ENCODE measurements at places on chromosomes 5 and 9.

DNA sequence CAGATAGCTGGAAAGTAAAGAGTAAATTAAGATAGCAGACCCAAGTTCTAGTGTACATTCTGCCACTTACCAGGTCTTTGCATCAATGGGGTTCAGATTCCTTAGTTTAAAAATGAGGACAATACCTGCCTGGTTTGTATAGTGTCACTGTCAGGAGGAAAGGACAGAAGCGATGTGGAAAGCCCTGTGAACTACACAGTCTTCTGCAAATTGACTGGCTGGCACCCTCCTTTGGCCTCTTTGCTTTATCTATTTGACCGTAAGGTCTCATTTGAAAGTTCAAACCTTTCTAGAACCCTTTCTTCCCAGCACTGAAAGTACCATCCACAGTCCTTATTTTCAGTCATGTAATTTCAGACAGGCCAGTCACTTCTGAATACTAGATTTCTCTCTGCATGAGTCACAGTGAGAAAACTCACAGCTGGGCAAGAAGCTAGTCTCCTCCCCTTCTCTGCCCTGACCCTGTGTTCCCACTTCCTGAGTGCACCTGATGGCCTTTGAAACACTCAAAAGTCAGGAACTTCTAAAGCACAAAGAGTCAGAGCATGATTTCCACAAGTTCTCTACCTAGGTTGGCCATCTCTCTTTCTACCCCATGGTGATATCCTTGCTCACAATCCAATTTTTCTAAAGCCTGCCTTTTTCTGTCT is 91.3 kb upstream of the RASEF start:
- DNase-seq = peak; percentile 6

DNA sequence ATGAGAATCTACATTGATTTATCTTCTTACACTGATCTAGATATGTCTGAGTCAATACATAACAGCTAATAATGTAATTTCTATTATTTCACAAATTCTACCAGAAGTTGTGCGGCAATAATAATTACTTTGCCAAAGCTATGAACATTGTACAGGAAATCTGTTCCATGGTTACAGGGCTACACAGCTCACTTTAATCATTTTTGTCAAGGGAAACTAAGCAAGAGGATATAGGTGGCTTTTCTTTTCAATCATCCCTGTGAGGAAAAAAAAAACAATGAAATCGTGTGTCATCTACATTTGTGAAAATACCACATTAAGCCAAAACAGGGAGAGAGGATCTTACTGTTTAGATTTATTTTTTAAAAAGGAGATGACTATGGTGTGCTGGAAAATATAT is 717.4 kb downstream of the NR2F1-AS1 start:
- DNase-seq = no peak

DNA sequence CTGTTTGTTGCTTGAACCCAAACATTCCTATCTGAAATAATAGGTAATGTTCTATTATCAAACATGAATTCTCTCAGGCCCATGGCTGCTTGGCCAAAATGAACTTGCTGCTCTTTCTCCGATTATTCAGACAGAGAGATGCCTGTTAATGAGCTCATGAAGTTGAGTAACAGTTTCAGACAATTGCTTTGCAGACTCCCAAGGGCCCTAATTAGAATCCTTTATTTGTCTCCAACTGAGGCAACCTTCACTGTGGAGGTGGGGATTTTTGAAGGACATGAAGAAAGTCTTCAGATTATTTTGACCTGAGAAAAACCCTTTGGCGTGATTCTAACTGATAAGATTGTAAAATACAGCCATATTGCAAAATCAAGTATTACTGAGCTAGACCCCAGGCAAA is 466.7 kb downstream of the NFIB start:
- peak; percentile 36 for DNase-seq

DNA sequence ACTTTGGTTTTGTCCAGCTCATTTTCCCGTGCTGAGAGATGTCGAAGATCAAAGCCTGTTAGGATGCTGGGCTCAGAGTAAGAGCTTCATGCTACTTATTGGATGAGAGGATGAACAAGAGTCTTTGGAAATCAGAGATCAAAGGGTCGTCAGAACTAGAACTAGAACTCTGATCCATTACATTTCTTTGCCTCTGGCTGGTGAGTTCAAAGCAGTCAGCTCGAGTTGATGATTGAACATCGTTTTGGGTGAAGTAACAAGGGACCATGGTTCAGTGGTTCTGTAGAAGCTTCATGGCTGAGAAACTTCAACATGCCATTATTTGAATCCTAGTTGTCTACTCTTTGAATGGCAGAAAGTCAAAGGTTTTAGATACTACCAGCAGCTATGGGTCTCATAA is 320.3 kb downstream of the ARHGEF28 start:
- DNase-seq = no peak

GRCh38 chr9:31045810-31046209 is 1338.6 kb upstream of the ACO1 start:
- DNase-seq = no peak

DNA sequence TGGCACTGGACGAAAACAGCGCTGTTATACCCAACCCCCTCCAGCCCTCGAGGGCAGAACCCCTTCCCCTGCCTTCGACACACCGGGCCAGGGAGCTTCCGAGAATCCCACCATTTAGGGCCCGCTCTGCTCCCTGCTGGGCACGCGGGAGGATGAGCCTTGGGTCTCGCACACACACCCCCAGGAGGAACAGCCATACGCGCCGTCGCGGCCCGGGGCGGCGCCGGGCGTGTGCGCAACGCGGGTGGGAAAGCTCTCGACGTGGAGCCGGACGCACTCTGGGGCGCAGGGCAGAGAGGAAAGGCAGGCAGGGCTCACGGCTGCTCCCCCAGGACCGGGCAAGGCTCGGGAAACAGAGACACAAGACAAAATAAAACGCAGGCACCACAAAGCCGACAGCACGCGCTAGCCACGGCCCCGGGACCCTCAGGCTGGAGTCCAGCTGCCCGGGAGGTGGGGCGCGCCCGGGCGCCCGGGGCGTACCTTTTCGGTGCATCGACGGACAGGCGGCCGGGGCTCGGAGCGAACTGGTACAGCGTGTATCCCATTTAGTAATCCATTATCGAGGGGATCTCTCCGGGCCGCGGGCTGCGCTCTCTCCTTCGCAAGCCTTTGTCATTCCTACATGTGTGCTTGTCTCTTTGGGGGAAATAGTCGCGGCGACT is 789 bp downstream of the SEMA6A start:
- DNase-seq = no peak

DNA sequence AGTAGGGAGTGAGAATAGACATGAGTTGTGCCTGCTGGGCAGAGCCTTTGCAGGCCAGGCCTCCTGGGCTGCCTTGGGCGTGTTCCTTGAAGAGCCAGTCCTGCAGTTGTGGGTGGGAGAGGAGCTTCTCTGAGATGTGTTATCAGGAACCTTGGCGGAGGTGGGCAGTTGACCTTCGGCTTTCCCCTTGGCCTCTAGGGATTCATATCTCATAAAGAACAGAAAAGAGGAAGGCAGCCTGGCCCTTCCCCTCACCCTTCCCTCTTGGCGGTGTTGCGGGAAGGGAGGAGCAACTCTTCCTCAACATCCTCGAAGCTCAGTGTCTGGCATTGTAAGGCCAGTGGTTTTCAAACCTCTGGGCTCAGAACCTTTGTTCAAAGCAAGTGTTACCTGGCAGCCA is 59.2 kb downstream of the DAPK1 start:
- DNase-seq = no peak

DNA sequence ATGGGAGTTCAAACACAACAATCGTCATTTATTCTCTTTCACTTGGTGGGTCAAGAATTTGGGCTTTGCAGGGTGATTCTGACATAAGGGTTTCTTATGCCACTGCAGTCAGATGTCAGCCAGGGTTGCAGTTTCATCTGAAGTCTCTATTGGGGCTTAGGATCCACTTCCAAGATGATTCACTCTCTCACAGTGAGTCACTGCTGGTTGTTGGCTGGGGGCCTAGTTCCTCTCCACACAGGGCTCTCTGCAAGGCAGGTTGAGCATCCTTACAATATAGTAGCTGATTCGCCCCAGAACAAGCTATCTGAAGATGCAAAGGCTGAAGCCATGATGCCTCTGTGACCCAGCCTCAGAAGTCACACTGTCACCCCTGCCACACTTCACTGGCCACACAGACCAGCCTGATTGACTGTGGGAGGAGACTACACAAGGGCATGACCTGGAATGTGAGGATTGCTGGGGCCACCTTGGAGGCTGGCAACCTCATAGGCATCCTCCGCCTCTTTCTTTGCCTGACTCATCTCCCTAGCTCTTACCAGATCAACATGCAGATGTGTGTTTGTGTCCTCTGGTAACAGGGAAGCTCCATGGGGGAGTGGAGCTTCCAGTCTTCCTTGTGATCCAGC is 4.5 kb upstream of the CARD19 start:
- DNase-seq = peak; percentile 97

DNA sequence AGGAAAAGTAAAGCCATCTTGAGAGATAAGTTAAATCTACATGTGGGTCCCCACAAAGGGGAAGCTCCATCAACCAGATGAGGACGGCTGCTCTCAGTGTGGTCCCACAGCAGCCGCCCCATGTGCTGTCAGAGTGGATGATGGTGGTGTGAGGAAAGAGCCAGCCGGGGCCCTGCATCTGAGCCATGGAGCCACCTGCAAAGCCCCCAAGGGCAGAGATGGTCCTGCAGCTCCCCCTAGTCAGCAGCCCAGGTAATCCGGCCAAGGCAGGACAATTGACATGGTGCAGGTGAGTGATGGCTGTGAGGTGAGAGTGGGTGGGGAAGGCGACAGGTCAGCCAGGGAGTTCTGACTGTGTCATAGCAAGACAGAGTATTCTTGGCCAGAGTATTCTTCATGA is 458.8 kb downstream of the ICE1 start:
- DNase-seq = no peak

DNA sequence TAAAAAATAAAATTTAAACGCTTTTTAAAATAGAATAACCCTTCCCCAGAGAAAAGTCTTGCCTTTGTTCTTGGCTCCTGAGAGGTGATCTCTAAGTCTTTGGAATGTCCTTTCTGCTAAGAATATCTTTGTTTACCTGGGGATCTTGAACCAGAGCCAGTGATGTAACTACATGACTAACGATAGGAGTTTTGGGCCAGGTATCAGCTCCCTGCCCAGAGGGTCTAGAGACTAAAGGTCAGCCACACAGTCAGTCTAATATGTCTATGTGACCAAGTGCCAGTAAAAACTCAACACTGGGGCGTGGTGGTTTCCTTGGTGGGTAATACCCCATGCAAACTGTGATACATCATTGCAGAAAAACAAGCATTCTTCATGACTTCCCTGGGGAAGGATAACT is 1351.9 kb upstream of the C9orf72 start:
- no peak for DNase-seq

- DNase-seq = peak; percentile 76
Observed at GRCh38 chr9:19456996-19457692, 48.3 kb downstream of the ACER2 start.

DNA sequence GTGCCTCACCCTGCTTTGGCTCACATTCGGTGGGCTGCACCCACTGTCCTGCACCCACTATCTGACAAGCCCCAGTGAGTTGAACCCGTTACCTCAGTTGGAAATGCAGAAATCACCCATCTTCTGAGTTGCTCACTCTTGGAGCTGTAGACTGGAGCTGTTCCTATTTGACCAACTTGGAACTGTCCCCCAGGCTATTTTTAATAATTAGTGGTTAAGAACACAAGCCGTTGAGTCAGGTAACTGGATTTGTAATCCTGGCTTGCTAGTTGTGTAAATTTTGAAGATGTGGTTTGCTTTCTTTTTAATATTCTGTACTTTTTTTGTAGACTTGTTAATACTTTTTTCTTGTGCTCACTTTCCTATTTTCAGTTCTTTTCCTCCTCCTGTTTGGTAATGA is 81.2 kb downstream of the CNTLN start:
- DNase-seq = peak; percentile 53

GRCh38 chr5:1159341-1159675 is 42.1 kb upstream of the SLC6A19 start:
- DNase-seq = no peak

GRCh38 chr5:98258939-98259338 is 514.5 kb upstream of the RGMB start:
- no peak for DNase-seq

DNA sequence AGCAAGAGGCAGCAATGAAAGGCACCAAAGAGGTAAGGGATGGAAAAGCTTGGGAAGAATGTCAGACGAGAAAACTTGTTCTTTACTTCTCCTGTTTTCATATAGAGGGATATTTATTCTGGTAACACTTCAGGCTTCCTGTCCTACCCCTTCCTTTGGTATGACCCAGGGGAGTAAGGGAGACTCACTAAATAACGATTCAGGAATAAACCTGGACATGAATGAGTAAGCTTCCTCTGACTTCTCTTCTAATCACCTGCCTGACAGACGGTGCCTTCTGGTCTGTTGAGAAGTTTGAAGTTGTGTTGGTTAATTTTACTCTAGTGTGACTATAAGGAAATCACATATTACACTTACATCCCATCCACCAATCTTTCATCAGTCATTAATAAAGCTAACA is 461.2 kb downstream of the CDH12 start:
- DNase-seq = no peak

- peak; percentile 65 for DNase-seq
Observed at GRCh38 chr5:138488481-138488945, 23.2 kb downstream of the EGR1 start.

DNA sequence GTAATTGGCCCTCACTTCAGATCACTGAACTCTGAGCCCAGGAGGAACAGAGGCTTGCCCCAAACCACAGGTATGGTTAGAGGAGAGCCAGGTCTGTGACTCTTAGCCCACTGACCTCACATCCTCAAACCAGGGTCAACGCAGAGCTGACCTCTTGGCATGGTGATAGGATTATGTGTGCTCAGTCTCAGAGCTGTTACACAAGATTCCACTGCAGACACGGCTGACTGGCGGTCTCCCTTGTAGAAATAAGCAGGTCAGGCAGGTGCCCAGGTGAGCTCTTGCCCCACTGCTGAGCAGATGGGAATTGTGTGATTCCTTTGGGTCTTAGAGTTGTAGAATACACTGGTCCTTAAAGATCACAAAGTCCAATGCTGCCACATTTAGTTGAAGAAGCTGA is 66.0 kb upstream of the PITX1 start:
- DNase-seq = no peak

DNA sequence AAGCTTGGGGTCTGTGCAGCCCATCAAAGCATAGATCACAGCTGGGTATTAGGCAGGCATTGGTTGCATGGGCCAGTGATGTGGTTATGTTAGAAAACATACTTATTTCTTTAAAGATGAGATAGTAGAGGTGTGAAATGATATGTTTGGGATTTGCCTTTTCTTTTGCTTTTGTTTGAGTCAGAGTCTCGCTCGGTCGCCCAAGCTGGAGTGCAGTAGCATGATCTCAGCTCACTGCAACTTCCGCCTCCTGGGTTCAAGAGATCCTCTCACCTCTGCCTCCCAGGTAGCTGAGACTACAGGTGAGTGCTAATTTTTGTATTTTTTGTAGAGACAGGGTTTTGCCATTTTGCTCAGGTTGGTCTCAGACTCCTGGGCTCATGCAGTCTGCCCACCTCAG is 84.8 kb downstream of the PDE6A start:
- DNase-seq = no peak

- no peak for DNase-seq
Observed at GRCh38 chr9:135309763-135310125, 169.8 kb upstream of the PPP1R26 start.

GRCh38 chr5:100854591-100854990 is 48.5 kb downstream of the ST8SIA4 start:
- no peak for DNase-seq

- peak; percentile 47 for DNase-seq
Observed at GRCh38 chr9:99822806-99823591, 1.3 kb downstream of the NR4A3 start.

Measured in fibroblast of mammary gland (primary cell).